Fibroblast of lung (primary cell): ENCODE measurements at places on chromosomes 12 and 14.

GRCh38 chr12:53602176-53602864 is 23.9 kb downstream of the ATF7 start:
- no peaks in the 10 kb centered on the region for H3K27me3 ChIP-seq
- no peak for DNase-seq
- H3K4me1 ChIP-seq, result no peaks in the 10 kb centered on the region
- H3K36me3 ChIP-seq, result no peaks in the 10 kb centered on the region
- no peak overlapping the region for H3K27ac ChIP-seq
- peak overlapping the region; percentile 34 for H3K4me3 ChIP-seq

GRCh38 chr12:51254536-51254935 is 15.7 kb downstream of the SMAGP start:
- DNase-seq, result no peak
- H3K27ac ChIP-seq, result no peak overlapping the region
- no peaks in the 10 kb centered on the region for H3K27me3 ChIP-seq
- H3K36me3 ChIP-seq, result no peaks in the 10 kb centered on the region
- H3K4me1 ChIP-seq, result no peaks in the 10 kb centered on the region
- H3K4me3 ChIP-seq, result no peak overlapping the region

DNA sequence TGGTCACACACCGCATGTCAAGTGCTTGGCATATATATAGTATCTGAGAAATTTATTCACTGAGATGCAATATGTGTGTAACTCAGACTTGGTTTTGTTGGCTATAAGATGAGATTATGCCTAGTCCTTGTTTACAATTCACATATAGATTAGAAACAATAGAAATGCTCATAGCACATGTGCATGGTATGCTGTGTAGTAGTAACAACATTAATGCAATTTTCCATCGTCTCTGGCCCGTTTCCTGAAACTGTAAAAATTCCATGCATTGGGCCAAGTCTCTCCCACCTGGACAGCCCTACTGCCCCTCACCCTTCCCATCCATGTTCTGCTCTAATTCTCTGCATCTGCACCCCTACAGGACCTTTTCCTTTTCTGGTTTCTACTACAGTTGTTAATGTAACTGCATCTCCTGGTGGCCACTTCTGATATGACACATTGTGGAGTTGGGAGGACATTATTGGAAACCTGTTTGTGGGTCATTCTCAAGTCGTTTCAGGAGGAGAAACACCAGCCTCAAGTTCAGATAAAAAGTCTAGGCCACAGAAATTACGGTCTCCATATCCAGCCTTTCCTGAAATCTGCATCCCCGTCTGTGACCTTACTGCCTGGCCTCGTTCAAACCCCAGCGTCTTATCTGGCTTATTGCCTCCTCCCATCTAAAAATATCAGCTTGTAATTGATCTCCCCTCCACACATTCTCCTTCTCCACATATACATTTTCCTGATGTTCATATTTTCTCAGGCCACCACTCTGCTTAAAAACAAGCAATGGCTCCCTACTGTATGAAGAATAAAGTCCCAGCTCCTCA is 37.5 kb downstream of the EMP1 start:
- no peak overlapping the region for H3K4me3 ChIP-seq
- no peaks in the 10 kb centered on the region for H3K36me3 ChIP-seq
- no peaks in the 10 kb centered on the region for H3K4me1 ChIP-seq
- H3K27ac ChIP-seq, result no peak overlapping the region

DNA sequence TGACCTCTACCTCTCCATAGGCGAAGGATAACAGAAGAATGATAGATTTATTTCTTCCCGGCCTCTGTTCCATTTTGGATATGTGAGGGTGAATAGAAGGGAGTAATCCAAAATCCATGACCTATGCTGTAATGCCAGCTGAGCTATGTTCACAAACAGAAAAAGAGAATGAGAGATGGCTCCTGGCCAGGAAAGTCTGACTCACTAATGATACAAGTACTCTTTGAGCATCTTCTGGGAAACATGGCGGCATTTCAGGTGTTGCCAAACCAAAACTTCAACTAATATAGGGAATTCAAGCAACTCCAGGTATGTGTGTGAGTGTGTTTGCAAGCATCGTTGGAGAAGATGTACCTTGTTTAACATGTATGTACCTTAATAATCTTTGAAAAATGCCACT is 55.1 kb downstream of the MED13L start:
- H3K27me3 ChIP-seq, result no peaks in the 10 kb centered on the region
- no peaks in the 10 kb centered on the region for H3K36me3 ChIP-seq
- no peak overlapping the region for H3K27ac ChIP-seq
- peak; percentile 96 for DNase-seq
- H3K4me1 ChIP-seq, result peaks cover 4% of the 10 kb centered on the region

DNA sequence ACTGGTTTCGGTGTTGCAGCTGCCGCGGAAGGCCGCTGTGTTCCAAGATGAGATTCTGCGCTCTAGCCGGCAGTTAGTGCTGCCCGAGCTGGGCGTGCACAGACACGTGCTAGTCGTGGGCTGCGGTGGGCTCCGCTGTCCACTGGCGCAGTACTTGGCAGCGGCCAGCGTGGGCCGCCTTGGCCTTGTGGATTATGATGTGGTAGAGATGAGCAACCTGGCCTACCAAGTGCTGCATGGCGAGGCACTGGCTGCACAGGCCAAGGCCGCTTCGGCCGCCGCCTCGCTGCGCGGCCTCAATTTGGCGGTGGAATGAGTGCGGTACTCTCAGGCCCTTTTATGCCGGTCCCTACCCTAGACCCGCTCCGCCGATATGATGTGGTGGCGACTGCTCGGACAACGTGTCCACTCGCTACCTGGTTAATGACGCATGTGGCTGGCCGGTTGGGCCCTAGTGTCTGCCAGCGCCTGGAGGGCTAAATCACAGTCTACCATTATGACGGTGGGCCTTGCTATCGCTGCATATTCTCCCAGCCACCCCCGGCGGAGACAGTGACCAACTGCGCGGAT is 102.2 kb downstream of the SNAPC1 start:
- no peaks in the 10 kb centered on the region for H3K4me1 ChIP-seq
- H3K4me3 ChIP-seq, result no peak overlapping the region
- no peaks in the 10 kb centered on the region for H3K36me3 ChIP-seq
- H3K27ac ChIP-seq, result no peak overlapping the region

GRCh38 chr12:92049403-92049802 is 96.2 kb downstream of the BTG1 start:
- H3K4me1 ChIP-seq, result no peaks in the 10 kb centered on the region
- H3K4me3 ChIP-seq, result no peak overlapping the region
- no peak overlapping the region for H3K27ac ChIP-seq
- no peak for DNase-seq

- no peak overlapping the region for H3K4me3 ChIP-seq
- H3K27ac ChIP-seq, result no peak overlapping the region
- H3K4me1 ChIP-seq, result no peaks in the 10 kb centered on the region
- no peaks in the 10 kb centered on the region for H3K27me3 ChIP-seq
- no peaks in the 10 kb centered on the region for H3K36me3 ChIP-seq
These were observed 90.0 kb downstream of the C12orf50 start for GRCh38 chr12:87939182-87939581.
